ENCODE measurements at places on chromosomes 2 and 18.

DNA sequence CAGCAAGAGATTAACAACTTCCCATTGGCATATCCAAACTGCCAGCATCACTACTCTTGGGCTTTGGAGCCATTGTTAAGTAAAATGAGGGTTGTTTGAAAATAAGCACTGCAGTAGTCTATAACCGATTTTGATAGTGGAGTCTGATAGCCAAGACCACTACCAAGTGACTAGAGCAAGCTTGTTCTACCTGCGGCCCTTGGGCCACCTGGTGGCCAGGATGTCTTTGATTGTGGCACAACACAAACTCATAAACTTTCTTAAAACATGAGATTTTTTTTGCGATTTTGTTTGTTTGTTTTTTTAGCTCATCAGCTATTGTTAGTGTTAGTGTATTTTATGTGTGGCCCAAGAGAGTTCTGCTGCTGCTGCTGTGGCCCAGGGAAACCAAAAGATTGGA, 11.0 kb downstream of the UBE2E3 start:
- no peak for DNase-seq

- DNase-seq: no peak
Observed at GRCh38 chr2:30280596-30281434, 49.5 kb downstream of the LBH start.

- DNase-seq: no peak
Observed at GRCh38 chr2:145359561-145359960, 839.6 kb upstream of the ZEB2 start.

DNA sequence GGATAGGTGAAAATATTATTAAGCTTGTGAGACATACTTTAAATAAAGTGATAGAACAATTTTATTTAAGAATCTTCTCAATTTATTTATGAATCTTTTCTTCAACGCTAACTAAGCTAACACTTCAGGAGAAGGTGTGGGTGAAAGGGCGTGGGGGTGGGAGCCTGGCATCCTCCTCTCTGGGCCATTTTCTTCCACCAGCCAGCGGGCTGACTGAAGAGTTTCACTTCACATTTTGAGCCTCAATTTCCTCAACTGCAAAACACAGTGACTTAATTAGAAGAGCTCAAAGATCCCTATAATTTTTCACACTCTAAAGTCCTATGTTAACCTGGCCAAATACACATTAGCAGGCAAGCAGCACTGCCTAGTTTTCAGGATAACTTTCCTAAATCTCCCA, 94.8 kb downstream of the FTCDNL1 start:
- DNase-seq: no peak

- DNase-seq: no peak
Observed at GRCh38 chr2:217612920-217613319, 389.9 kb downstream of the TNS1 start.

- no peak for DNase-seq
Observed at GRCh38 chr2:174957050-174957449, 48.1 kb downstream of the CHN1 start.

- DNase-seq: no peak
Observed at GRCh38 chr2:85662899-85663593, 5.0 kb downstream of the SFTPB start.

GRCh38 chr2:165401285-165401852, 68.1 kb upstream of the CSRNP3 start:
- peak; percentile 10 for DNase-seq

DNA sequence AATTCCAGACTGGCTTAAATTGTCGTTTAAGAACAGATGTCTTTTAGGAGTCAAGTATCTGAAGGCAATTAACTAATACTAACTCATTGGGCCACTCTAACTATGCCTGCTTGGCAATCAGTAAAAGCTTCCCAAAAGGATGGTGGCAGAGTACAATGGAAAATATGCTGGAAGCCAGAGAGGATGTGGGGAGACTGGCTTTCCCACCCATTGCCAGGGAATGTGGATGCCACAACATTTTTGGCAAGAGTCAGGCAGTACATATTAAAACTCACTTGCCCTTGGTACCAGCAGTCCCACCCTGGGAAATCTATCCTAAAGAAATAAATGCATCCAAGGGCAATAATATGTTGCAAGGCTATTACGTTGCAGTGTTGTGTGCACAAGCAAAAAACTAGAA, 74.0 kb upstream of the FZD7 start:
- no peak for DNase-seq

DNA sequence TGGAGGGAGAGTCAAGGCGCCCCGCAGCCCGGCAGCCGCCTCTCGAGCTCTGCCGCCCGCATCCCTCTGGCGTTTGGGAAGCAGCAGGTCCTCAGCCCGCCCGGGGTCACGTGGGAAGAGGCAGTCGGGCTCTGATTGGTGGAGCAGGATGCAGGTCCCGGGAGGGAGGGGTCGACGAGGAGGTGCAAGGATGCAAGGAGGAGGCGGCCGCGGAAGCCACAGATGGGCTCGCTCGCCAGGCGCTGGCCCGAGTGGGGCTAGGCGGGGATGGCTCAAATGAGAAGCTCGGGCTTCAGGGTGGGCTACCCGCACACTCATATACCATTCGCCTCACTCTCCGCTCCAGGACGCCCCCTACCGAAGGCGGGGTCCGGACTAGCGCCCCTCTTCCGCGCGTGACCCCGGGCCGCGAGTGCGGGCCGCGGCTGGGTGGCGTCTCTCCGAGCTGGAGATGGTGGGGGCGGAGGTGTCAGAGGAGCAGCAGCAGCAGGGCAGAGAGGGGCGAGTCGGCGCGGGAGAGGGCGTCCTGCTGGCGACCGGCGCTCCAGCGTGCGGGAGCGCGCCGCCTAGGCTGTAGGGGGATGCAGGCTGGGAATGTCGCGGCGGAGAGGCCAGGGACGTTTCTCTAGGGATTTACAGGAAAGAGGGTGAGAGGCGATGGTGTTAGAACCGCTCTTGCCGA, at the start of gene TMEFF2:
TSS of gene TMEFF2 (minus strand) at position 68 of the 682 bp plus-strand sequence. CDS start 409 bp downstream, outside the sequence.
- DNase-seq: peak; percentile 6

GRCh38 chr2:45382744-45383143, 228.3 kb downstream of the SRBD1 start:
- no peak for DNase-seq

- DNase-seq: no peak
Observed at GRCh38 chr2:116819355-116819754, 995.1 kb upstream of the DDX18 start.

GRCh38 chr2:231612456-231613330, 20.0 kb downstream of the TEX44 start:
- peak; percentile 86 for DNase-seq

DNA sequence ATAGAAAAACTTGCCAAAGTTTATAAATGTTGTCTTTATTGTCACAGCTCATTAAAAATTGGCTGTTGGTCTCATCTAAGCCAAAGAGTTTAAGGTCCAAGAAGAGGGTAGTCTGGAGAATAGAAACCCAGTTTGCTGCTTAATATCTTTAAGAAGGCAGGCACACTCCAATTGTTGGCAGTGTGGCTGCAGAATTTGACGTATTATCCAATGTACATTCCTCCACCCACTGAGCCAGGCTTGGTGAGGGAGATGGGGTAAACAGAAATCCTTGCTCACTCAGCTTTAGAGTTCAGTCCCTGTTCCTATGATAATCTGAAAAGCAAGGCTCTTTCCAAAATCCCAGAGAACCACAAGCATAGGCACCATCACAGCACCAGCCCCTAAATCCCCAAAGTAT, 10.7 kb upstream of the ADD2 start:
- no peak for DNase-seq

DNA sequence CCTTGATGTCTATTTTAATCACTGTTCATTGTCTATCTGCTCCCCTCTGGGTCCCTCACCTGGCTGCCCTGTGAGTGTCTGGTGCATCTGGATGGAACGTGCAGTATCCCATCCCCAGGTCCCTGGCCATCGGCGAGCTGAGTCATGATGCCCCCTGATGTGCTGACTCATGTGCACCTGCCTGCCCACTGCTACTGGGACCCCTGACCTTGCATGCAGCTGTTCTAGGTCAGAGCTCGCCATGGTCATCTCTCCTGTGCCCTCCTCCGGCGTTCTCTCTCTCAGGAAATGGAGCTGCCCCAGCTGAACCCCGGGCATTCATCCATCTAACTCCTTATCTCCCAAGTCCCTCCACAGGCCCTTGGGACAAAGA, 516.2 kb upstream of the HS6ST1 start:
- DNase-seq: no peak

DNA sequence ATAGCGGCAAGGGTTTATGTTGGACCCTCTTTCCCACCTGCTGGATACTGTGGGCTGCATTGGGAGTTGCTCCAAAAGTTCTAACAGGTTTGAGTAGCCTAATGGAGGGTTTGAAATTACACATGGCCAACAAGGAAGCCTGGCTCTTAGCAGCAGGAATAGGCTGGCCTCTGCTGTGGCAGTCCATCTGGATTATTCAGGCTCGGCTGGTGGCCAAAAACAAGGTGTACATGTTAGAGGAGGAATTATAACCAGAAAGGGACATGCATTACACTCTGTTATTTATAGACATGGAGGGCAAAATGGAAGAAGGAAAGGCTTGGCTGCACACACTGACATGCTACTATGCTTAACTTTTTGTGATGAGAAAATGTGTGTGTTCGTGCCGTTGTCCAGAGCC, 61.1 kb upstream of the NRXN1 start:
- DNase-seq: no peak

DNA sequence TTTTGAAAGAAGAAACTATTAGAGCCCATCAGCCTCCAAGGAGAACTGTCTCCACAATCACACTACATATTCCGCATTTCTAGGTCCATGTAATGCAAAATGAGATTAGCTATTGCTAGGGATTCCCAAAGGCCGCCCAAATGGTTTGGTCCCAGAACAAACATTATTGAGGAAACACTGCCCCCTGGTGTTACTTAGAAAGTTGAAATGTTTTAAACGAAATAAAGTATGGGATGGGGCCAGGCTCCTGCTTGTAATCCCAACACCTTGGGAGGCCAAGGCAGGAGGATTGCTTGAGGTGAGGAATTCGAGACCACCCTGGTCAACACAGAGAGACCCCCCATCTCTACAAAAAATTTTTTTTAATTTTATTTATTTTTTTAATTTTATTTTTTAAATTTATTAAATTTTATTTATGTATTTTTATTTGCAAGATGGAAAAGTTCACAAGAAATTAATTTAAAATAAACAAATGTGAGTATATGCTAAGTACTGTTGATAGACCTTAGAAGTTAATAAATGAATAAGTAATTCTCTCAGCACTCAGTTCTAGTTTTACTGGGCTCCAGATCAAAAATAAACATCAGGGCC, 5.5 kb downstream of the NHEJ1 start:
- DNase-seq: peak; percentile 23

GRCh38 chr18:8967573-8967972, 134.9 kb upstream of the NDUFV2 start:
- DNase-seq: no peak

DNA sequence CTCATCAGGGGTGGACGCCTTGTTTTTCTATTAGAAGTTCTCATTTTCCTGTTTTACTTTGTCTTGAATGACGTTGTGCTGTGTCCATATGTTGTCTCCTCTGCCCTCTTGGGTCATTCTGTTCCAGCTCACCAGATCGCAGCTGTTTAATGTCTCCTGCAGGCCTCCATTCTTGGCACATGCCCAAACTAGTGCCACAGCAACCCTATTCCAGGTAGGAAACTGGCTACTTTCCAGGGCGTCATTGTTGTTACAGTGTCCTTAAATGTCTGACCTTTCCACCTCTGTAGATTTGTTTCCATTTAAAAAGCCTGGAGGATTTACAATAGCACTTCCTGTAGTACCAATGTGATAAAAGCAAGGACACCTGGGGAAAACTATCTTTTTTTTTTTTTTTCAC, 500.7 kb downstream of the METTL4 start:
- no peak for DNase-seq

- no peak for DNase-seq
Observed at GRCh38 chr2:62501794-62502500, 4.0 kb downstream of the TMEM17 start.

DNA sequence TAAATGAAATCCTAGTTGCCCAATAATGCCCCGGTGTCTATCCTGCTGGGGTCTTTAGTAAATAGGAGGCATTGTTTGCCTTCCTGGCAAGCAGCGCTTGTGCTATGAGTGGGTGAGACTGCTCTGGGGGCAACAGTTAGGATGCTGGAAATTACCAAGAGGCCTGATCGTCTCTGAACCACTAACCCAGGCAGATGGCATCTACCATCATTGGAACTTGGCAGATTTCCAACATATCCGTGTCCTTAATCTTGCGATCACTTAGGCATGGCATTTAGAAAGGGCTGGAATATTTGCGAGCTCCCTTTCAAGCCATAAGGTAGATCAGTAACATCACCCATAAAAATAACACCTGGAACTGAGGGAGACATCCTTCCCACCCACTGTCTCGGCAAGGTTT, 18.8 kb upstream of the SH3RF3 start:
- DNase-seq: no peak

DNA sequence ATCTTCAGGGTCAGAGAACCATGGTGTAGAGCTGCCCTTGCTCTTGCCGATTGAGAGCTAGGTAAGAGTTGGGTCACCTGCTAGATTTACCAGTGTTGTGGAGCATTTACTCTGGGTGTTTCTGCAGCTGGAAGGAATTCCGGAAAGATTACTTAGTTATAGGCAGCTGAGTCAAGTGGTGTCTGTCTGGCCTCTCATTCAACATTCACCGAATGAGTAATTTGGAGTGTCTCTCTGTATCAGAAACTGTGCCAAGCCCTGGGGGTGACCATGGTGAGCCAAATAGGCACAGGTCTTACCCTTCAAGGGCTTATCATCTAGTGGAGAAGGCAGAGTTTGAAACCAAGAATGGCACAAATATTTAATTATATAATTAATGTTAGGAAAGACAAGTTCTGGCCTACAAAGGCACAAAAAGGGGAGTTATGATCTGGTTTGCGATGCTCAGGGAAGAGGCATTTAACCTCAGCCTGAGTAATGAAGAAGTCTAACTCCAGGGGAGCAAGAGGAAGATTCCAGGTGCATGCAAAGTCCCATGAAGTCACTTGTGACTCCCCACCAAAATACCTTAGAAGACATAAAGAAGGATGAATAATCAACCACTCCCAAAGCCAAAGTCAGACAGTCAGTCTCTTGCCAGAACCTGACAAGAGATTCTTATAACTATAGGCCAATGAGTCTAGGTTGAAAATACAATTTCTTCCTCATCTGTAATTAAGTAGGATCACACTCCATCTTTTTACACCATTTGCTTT, 12.5 kb downstream of the SETBP1 start:
- DNase-seq: no peak

GRCh38 chr2:96241227-96241626, 24.6 kb downstream of the TMEM127 start:
- DNase-seq: no peak

DNA sequence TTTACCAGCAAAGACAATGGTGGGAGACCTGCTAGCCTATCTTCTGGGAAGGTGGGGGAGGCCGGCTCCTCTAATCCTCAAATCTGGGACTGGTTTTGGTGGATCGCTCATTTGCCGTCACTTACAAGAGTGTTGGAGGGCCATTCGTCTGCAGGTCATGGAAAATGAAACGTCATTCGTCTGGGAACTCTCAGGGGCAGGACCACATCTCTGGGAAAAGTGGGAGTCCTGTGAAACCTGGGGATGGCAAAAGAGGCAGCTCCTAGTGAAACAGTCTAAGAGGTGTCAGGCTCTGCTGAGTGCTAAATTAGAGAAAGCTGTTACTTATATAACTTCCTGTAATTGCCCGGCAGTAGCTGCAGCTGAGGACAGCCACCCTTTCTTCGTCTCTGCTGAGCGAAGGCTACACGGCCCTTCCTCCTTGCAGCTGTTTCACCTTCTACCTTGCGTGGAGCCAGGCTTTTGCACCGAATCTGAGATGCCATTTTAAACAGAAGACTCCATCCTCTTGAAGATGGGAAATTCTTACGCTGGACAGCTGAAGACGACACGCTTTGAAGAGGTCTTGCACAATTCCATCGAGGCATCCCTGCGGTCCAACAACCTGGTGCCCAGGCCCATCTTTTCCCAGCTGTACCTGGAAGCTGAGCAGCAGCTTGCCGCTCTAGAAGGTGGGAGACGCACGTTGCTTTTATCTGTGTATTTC, 22.4 kb downstream of the GREB1 start:
- no peak for DNase-seq

GRCh38 chr2:216596236-216596979, 36.8 kb upstream of the IGFBP2 start:
- DNase-seq: no peak
